HT-29 (cell line): ENCODE measurements at places on chromosomes 7 and 10. TPM values are rescaled to one million over a fixed set of nuclear protein-coding genes. Genes with fewer than 3 reads are reported as not detected.

COL1A2 gene
- total RNA-seq: not detected in 2 replicates

AMZ1 gene
- total RNA-seq: not detected in 2 replicates

OR2A5 gene
- total RNA-seq: not detected in 2 replicates

ZNF518A gene
- total RNA-seq: 18.0 and 20.0 TPM in 2 replicates

DNA sequence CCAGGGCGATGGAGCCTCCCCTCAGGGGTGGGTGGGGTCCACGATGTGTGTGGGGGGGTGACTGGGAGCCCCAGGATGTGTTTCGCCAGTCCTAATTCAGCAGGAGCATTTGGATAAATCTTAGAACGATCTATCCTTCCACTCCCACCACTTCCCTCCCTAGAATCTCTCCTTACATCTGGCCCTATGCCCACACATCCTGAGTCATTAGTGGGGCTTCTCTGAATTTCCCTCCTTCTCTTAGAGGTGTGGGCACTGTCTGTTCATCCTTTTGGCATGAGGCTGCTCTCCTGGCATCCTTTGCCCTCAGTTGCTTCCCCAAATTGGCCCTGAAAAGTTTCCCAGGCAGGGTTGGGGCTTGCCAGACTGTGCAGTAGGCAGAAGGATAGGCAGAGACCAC, 1.6 kb downstream of the GHRHR start:
- no peak for DNase-seq

DNA sequence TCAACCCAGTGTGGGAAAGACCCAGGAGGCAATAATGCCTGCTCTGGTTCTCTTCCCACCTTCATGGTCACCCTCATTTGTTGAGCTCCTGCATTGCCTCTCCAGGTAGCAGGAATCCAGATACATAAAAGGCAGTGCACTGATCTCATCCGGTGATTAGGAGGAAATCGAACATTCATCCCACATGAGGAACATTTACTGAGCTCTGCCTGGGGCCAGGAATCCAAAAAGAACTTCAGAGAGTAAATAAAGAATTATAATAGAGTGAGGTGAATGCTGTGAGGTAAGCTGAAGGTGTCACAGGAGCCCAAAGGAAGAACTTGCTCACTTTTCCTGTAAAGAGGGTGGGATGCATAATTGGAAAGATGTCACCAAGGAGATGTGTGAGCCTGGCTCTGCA, 121.2 kb downstream of the RALA start:
- no peak for DNase-seq

DNA sequence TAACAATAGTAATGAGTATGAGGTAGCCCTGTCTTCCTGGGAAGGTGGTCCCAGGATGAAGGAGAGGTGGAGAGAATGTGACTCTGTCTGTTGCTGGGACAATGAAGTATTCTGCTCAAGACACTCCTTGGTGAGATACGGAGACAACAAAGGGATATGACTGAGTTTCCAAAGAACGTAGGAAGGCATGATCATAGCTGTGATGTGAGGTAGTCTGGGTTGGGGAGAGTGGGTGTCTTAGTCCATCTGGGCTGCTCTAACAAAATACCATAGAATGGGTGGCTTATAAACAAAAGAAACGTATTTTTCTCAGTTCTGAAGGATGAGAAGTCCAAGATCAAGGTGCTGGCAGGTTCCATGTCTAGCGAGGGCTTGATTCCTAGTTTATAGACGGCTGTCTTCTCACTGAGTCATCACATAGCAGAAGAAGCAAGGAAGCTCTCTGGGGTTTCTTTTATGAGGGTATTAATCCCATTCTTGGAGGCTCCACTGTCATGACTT, 84.9 kb upstream of the RHOBTB1 start:
- DNase-seq: no peak

GRCh38 chr7:116571552-116571951, 46.7 kb downstream of the CAV1 start:
- no peak for DNase-seq

DNA sequence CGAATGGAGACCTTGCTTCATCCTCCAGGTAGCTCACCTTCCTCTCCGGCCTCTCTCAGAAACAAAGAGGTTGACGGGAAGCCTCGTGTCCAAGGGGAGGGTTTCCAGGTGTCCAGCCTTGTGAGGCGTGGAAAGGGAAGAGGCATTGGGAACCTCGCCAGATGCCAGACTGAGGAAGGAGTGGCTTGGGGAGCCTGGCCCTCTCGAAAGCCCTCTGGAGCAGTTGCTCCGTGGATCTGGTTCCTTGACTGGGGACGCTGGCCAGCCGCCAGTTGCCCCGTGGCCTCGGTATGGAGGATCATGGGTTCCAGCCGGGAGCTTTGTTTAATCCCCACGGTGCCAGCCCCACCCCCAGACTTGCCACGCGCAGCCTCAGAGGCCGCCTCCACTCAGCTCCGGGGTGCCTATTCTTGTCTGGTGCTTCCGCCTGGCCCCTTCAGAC, 30.3 kb upstream of the SUN1 start:
- peak; percentile 78 for DNase-seq

DNA sequence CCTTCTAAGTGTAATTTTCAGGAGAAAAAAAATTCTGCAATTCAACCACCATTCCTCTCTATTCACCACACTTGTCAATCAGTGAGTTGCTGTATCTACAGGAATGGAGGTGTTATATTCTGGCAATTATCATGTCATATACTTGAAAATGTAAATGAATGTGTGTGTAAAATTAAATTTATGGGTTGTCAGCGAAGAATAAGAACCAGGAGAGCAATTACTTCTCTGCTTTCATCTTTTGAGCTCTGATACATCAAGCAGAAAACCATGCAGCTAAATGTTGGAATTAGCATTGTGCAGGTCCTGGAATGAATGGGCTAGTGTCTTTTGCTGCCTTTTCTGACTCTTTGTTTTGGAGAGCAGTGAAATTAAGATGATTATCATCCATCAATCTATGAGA, 207.6 kb downstream of the FOXP2 start:
- DNase-seq: no peak

DNA sequence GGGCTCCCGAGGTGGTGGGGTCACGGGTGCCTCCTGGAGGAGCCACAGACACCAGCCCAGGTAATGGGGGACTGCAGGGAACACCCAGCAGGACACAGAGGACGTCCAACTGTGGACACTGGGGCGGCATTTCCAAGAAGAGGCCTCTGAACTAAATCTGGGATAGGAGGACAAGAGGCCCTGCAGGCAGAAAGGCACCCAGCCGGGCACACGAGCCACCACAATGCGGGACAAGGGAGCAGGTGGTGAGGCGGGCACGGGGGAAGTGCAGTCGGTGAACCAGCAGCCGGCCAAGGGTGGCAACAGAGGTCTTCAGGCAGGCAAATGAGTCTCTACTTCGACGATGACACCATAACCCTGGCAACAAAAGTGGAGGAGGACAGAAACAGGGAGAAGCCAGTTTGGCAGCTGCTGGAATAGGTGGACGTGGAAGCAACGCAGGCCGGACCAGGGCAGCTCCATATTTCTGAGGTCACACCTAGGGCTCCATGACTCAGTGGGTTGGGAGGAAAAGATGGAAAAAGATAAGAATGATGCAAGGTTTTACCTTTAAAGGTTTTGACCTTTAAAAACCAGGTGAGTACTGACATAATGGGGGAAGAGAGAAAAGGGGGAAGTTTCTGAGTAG, 26.1 kb upstream of the GALNTL5 start:
- DNase-seq: no peak

GRCh38 chr10:15591937-15592336, 127.8 kb downstream of the ITGA8 start:
- DNase-seq: no peak

DNA sequence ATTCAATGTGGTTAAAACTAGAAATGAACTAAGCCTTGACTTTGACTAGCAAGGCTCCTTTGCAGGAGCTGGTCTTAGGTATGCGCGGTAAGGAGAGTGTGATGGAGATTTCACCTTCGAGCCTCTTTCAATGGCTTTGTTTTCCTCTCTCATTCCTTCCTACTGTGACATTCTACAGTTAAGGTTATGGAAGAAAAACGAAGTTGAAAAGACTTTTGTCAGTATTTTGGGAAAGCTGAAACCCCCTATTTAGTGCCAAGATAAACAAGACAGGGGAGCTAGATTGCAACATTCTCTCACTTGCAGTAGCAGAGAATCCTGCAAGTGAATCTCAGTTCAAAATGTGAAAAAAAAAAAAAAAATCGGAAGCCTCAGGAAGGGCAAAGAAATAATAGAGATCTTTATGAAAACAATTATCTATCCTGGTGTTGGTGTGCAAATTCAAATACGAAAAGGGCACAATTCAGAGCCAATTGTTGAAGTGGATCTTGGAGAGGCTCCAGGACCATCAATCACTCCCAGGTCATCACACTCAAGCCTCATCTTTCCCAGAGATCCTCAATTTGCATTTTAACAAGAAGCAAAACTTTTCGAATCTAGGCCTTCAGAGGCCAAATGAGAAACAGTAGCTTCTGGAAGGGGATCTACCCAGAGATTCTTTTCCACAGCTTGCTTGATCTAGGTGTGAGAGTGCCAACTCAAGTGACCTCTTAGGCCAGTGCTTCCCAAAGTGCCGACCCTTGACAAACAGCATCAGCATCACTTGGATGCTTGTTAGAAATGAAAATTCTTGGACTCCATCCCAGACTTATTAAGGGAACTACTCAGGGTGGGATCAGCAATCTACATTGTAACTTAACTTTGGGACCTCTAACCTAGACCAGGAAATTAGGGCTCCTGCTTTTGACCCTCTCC, 163.8 kb downstream of the INHBA start:
- DNase-seq: no peak
